ENCODE measurements at places on chromosomes 3 and 15.

- no peak for DNase-seq
These were observed 59.2 kb upstream of the IL12A start for GRCh38 chr3:159929171-159930141.

DNA sequence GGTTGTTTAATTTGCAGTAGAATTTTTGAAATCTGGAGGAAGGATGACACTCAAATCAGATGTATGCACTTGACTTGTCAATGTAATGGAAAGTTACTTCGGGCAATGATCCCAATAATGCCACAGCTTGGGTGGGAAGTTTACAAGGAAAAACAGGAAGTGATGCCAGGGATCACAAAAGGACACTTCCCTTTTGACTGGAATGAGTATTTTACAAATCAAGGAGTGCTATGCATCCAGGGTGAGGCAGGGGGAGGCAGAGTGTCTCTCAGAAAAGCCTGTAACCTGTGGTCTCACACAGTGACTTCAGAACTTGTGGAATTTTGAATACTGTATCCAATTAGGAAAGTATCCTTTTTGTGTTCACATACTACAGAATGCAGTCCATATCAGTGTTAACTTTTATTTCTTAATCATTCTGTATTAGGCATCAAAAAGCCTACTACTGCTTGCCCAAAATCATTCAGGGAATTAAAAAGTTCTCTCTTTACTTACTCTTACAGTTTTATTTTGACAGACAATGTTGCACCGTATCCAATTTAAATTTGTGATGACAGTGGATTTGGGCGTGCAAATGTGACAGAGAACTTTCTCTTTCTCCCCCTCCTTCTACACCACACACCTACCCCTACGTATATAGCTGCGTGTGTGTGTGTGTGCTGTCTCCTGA, 445.1 kb downstream of the MECOM start:
- no peak for DNase-seq

- DNase-seq, result no peak
These were observed 503.6 kb upstream of the NAALADL2 start for GRCh38 chr3:174355505-174355904.

DNA sequence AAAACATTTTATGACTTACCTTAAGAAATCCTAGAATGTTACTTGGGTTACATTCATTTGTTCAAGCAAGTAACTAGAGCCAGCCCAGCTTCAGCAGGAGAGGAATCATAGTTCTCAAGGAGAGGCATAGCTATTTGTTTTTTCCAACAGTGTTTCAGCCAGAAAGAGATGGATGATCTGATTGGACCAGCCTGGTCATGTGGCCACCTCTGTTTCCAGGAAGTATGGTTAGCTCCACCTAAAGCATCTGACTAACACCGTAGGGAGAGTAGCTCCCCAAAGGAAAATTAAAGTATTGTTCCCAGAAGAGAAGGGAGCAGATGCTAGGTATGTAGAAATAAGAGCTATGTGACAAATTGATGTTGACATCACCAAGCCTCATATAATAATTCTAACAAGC, 417.1 kb downstream of the TAFA4 start:
- DNase-seq, result no peak

- DNase-seq, result no peak
These were observed 129.5 kb upstream of the STT3B start for GRCh38 chr3:31403197-31403596.

DNA sequence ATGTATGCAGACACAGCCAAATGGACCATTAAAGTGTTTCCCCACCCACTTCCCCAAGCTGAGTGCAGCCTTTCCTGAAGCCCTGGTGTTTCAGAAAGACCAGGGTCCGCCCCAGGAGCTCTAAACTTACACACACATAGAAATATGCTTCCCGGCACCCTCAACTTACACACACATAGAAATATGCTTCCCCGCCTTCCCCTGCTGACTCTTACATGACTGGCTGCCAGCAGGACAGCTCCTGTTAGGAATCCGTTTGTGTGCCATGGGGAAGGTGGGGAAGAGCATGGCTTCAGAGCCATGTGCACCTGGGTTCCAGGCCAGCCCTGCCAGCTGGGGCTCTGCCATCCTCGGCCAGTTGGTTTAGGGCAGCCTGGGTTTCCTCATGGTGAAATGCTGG, 3.6 kb downstream of the CLEC3B start:
- no peak for DNase-seq

- DNase-seq, result no peak
These were observed 78.1 kb downstream of the ATP10A start for GRCh38 chr15:25784876-25785640.
